ENCODE measurements at places on chromosomes 2 and 18.

DNA sequence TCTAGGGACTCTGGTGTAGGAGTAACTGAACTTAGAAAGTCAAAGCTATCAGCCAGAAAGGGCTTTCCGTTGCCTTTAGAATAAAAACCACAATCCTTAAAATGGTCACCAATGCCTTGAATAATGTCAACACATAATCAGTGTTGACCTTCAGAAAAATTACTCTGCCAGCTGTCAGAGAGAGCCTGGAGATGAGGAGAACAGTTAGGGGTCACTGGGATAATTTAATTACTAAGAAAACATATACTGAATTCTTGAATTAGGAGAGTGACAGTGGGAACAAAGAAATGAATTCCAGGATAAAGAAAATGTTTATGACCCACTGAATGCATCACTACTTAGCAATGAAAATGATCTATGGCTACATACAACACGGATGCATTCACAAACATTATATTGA lies 23.4 kb upstream of the UGP2 start:
- no peak for DNase-seq

- no peak for DNase-seq
Measured at GRCh38 chr2:192499476-192499875, 304.7 kb upstream of the TMEFF2 start.

GRCh38 chr18:45666520-45666919 lies 51.2 kb downstream of the SLC14A2 start:
- DNase-seq, result no peak

DNA sequence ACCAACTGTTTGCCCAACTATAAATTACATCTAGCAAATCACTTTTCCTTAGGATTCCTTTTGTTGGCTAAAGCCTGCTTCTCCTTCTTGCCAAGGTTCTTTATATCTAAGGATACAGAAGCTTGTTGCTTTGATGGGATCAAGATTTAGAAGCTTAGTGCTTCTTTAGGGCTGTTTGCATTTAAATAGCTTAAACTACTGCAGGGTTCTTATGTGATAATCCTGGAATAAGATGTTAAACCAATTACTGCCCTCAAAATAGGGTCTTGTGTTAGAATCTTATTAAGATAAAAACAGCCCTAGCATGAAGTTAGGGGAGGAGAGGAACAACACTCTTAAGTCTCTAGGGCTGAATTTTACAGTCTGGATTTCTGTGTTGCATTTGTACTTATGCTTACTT lies 64.2 kb downstream of the KIF5C start:
- DNase-seq, result no peak

DNA sequence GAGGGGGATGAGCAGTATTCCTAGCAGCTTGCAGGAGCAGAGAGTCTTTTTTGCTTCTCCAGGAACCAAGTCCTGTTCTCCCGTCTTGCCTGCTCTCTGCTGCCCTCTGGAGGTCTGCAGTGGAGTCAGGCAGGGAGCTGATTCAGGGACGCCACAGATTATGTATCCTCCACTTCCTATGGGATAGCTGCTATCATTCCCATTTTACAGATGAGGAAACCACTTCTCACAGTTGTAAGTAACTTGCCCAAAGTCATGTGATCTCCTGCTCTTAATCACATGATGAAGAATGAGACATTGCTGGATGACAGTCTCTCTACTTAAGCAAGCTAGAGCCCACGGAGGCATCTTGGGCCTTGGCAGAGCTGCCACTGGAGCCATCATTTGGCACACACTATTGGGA lies 8.3 kb downstream of the SLC4A5 start:
- DNase-seq, result peak; percentile 90

- DNase-seq, result no peak
Measured at GRCh38 chr2:155895016-155895415, 437.5 kb downstream of the NR4A2 start.

DNA sequence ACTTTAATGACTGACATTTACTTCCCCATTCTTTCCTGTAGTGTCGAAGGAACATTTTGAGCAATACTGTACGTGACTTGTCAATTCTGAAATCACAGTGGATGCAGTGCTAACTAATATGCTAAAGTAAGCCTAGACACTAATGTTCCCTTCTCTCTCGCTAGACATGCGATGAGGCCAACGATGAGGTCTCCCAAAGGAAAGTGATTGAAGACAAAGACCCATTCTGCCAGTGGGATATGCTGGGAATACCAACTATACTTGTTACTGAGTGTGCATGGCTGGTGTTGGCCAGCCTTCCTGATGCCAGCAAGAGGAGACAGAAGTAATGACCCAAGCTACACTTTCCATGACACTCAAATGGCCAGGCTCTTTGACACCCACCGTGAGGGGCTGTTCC lies 2.5 kb upstream of the SERPINE2 start:
- no peak for DNase-seq

GRCh38 chr2:133304344-133304743 lies 263.9 kb downstream of the NCKAP5 start:
- DNase-seq, result no peak

DNA sequence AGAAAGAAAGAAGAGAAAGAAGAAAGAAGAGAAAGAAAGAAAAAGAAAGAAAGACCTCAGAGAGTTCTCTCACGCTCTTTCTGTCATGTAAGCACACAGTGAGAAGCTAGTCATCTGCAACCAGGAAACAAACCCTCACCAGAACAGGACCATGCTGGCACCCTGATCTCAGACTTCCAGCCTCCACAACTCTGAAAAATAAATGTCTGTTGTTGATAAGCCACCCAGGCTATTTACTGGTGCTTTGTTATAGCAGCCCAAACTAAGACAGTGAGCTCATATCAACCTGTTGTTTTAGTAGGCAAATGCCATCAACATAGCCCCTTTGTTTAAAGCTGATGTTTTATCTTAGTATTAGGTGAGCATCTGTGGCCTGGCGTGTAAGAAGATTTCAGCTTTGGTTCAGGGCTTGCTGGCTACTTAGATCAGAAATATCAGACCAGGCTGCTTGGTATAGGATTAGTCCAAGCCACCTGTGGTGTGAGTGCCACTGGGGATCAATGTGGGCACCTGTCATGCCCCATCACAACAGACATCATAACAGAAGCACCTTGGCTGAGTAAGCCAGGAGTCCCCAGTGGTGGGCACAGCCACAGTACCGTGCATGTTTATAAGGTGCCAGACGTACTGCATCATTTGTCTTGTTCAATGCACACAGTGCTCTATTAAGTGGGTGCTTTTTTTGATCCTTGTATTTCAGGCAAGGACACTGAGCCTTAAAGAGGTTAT lies 94.4 kb downstream of the LBH start:
- no peak for DNase-seq

DNA sequence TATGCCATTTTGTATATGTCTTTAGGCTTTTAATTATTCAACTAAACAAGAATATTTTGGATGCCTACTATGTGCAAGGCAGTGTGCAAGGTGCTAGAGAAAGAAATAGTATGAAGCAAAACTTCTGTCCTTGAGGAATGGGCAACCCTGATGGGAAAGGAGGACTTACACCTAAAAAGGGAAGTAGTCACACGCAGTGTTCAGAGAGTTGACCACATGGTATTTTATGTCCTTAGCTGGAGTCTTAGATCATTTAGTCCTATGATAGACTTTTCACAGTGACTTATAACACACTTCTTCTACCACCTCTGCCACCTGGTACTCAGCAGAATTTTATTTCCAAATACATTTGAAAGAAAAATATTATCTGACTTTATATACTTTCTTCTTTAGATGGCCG lies 291.6 kb downstream of the PLCL1 start:
- no peak for DNase-seq

DNA sequence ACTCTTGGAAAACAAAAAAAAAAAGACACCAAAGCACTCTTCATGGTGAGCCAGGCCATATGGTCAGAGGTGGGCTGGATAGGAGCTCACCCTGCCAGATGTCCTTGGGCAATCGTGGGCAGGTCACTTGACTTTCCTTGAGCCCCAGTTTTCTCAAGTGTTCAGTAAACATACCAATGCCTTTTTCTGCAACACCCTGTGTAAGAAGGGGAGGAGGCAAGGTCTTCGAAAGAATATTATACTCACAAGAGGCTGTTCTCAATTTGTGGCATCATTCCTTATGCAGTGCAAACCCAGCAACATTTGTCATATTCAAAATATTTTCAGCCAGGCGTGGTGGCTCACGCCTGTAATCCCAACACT lies 22.9 kb upstream of the TMEM87B start:
- DNase-seq, result no peak

GRCh38 chr18:40687399-40687798 lies 1267.6 kb upstream of the PIK3C3 start:
- DNase-seq, result no peak

GRCh38 chr2:69718338-69718965 lies 23.5 kb upstream of the ANXA4 start:
- DNase-seq, result no peak
